ENCODE measurements at places on chromosomes 1 and 21. TPM values are rescaled to one million over a fixed set of nuclear protein-coding genes. Genes with fewer than 3 reads are reported as not detected.

SLC22A15 gene
- 0.47 TPM for total RNA-seq

DNA sequence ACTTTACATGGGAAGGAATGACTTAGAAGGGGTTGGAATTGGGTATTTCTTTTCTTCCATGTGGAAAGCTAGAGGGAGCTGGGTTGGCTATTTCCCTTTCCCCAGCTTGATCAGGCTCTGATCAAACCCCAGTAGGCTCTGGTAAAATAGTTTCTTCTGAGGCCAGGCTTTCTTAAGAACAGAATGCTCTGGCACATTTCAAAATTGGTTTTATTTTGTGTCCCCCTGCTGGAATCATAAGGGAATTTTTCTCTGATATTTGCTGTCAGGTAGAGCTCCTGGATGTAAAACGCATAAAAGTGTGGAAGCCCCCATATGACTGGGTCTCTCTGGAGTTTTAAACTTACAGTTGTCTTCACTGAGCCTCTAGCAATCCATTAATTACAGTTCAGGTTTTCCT is 17.1 kb upstream of the APOBEC4 start:
- no peaks in the 10 kb centered on the region for H3K4me1 ChIP-seq
- no peak overlapping the region for H3K4me3 ChIP-seq
- DNase-seq: no peak
- H3K27me3 ChIP-seq: peaks cover 11% of the 10 kb centered on the region

DNA sequence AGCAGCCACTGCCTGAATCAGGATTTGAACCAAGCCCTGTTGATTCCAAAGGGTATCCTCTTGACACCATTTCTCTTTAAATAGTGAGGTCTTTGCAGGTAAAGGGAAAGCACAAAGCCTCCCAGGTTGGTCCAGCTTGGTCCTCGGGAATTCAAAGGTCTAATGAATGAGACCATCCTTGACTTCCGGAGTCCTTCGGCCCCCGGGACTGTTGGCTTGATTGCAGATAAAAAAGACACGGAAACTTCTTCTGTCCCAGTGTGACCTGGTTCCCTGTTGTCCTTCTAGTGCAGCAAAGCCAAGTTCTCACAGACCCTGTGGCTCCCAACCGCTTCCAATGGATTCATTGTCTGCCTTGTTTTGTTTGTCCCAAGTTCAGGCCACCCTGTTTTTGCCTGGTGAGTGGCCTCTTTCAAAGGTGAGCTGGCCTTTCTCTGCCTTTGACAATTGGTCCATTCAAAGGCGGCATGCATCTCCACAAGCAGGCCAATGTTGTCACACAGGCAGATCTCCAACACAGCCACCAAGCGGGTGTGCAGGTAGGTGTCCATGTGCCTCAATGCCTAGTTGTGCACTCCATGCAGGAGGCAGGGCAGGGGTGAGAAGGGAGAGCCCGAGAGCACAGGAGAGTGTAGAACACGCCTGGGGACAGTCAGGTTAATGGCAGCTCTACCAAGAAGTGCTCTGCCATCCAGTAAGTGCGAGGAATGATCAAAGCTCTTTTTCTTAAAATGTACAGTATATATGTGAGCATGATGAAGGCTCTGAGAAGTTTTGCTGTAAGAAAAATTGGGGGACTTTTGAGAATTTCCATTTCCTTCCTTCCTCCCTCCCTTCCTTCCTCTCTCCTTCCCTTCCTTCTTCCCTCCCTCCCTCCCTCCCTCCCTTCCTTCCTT is 82.1 kb upstream of the ZBTB40 start:
- no peaks in the 10 kb centered on the region for H3K4me1 ChIP-seq
- no peak overlapping the region for H3K4me3 ChIP-seq
- peaks cover 38% of the 10 kb centered on the region for H3K27me3 ChIP-seq
- no peak overlapping the region for H3K27ac ChIP-seq

- DNase-seq: no peak
- H3K4me1 ChIP-seq: no peaks in the 10 kb centered on the region
- H3K36me3 ChIP-seq: no peaks in the 10 kb centered on the region
Observed at GRCh38 chr1:58312971-58313563, 233.5 kb downstream of the OMA1 start.

Measured in activated naive CD8-positive, alpha-beta T cell treated with anti-CD3 and anti-CD28 coated beads for 36 hours (primary cell).